ENCODE measurements at places on chromosomes 5 and 9.

- no peak for DNase-seq
These were observed 162.0 kb upstream of the SMIM23 start for GRCh38 chr5:171623551-171624097.

GRCh38 chr9:19050637-19051591, 1.7 kb downstream of the RRAGA start:
- DNase-seq, result no peak

DNA sequence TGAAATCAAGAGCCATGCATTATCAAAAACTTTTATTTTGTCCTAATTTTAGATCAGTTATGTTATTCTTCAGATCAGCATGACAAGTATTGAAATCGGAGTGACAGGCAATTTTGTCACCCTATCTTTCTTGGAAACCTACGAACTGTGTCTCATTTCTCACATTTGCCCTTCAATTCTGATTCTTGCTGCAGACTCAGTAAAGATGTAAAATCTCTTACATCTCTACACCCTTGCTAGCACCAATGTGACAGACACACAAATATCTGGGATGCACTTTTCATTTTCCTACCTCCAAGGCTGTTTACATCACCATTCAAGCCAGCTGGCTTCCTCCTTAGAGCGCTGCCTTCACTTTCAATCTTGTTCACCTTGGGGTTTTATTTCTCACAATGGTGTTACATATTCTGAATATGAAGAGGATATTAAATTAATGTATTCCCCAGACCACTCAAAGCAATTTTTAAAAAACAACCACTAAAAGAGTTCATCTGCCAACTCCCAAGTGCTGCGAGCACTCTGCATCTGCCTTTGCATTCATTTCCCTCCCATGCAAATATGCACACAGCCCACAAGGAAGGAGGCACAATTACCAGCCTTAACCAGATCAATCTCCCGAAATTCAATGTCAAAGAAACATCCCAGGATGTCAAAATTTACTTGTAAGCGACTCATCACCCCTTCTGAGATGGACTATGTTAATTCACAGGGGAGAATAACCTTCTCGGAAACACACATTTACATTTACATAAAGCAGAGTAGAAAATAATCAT, 164.3 kb downstream of the ENC1 start:
- DNase-seq, result no peak

GRCh38 chr9:72949918-72950325, 2.9 kb downstream of the ALDH1A1 start:
- no peak for DNase-seq
